ENCODE measurements at places on chromosomes 13 and 19. TPM values are rescaled to one million over a fixed set of nuclear protein-coding genes. Genes with fewer than 3 reads are reported as not detected.

Gene MTMR6
- total RNA-seq: 16.3 TPM

Gene TGFBR3L
- 6.3 TPM for total RNA-seq

Gene KLC3
- total RNA-seq: 0.18 TPM

Gene ATP1A3
- total RNA-seq: 0.97 TPM

Gene PCDH9
- 0.18 TPM for total RNA-seq

Gene ZNF835
- total RNA-seq: 0.09 TPM

Gene MYO16
- total RNA-seq: not detected

Gene PALM
- total RNA-seq: not detected

Gene GEMIN7
- 49.4 TPM for total RNA-seq

Gene ANGPTL4
- total RNA-seq: 7.4 TPM
